ENCODE measurements at places on chromosomes 16 and 17. TPM values are rescaled to one million over a fixed set of nuclear protein-coding genes. Genes with fewer than 3 reads are reported as not detected.
A peak's percentile ranks its signal among the peaks of the same experiment; 100 is the strongest.

- DNase-seq, result no peak
- no peak overlapping the region for H3K4me3 ChIP-seq
- no peak overlapping the region for H3K27ac ChIP-seq
- peaks cover 22% of the 10 kb centered on the region for H3K27me3 ChIP-seq
Measured at GRCh38 chr17:56597495-56597990, 4.0 kb downstream of the NOG start.

DNA sequence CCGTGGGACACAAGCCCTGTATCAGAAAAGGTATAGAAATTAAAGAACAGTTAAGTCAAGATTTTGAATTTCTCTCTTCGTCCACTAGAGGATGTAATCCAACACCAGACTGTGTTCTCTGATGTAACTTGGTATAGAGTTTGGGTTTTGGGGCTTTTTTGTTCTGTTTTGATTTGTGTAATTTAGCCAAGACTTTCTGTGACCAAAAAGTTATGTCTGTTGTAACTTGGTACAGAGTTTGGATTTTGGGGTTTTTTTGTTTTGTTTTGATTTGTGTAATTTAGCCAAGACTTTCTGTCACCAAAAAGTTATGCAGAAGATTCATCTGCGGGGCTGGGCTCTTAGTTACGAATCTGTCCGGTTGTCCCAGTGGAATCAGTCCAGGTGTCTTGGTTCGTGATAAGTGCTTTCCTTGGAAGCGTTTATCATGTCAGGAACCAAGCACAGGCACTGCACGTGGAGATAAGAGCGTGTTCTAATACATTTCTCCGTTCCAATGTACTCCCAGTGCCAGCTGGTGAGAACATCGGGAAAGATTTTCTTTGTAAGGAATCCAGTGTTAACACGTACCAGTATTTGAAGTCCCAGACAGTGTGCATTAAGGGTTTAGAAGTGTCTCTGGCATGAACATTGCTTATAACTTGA lies 44.1 kb upstream of the SEC14L1 start:
- peaks cover 74% of the 10 kb centered on the region for H3K36me3 ChIP-seq
- no peak for DNase-seq
- H3K27ac ChIP-seq, result no peak overlapping the region
- H3K4me3 ChIP-seq, result no peak overlapping the region

CMTM1 gene
- 2.7 TPM for total RNA-seq

DNA sequence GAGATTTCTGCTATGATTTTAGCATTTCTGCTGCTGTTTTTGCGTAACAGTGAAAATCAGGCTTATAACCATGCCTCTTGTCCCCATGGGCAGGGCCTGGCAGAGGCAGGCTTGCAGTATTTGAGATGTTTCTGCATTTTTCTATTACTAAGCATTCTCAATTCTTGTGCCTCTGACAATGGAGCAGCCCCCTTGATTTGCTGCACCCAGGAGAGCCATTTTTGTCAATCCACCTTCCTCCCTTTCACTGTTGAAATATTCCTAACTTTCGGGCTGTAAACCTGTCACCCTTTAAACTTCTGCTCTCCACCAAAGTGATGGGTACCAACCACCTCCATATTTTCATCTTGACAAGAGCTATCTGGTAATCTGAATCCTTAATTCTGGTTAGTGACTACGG lies 178.1 kb downstream of the CNTNAP4 start:
- H3K27me3 ChIP-seq, result no peaks in the 10 kb centered on the region
- no peak overlapping the region for H3K27ac ChIP-seq
- no peaks in the 10 kb centered on the region for H3K36me3 ChIP-seq
- no peaks in the 10 kb centered on the region for H3K4me1 ChIP-seq
- no peak overlapping the region for H3K4me3 ChIP-seq

GRCh38 chr16:4846503-4846900 lies 586 bp downstream of the GLYR1 start:
- H3K4me1 ChIP-seq, result peaks cover 23% of the 10 kb centered on the region
- H3K36me3 ChIP-seq, result peaks cover 53% of the 10 kb centered on the region
- peak overlapping the region; percentile 98 for H3K4me3 ChIP-seq
